ENCODE measurements at places on chromosomes 12 and 14.

- DNase-seq, result no peak
These were observed 3.4 kb downstream of the ASCL1 start for GRCh38 chr12:102960766-102961465.

DNA sequence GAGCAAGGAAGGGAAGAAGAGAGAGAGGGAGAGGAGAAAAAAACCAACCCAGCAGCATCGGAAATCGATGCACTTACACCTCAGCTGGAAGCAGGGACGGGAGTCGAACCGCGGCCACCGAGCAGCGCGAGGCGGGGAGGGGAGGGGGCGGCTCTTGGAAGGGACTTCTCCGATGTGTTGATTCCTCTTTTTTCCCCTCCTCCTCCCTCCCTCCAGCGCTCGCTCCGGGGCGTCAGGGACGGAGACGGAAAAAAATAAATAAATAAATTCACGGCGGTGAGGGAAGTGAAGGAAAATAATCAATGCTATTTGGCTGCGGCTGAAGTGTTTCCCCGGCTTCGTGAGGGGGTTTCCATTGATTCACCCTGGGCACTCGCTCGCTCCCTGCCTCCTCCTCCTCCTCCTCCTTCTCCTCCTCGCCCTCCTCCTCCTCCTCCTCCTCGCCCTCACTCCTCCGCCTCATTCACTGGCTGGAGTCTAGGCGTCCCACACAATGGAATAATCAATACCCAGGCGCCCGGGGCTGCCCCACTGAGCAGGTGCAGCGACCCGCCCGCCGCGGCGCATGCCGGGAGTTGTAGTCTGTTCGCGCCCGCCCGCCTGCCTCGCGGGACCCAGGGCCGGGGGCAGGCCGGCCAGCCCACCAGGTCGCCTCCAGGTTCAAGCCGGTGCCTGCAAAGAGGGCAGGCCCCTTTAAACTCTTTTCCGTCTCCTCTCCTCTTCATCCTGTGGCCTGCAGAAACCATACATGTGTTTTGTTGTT lies at the start of gene ZFHX2:
Gene ZFHX2 (minus strand): TSS at position 500 of the 763 bp plus-strand sequence. CDS start 16,440 bp downstream, outside the sequence.
- peak; percentile 19 for DNase-seq

DNA sequence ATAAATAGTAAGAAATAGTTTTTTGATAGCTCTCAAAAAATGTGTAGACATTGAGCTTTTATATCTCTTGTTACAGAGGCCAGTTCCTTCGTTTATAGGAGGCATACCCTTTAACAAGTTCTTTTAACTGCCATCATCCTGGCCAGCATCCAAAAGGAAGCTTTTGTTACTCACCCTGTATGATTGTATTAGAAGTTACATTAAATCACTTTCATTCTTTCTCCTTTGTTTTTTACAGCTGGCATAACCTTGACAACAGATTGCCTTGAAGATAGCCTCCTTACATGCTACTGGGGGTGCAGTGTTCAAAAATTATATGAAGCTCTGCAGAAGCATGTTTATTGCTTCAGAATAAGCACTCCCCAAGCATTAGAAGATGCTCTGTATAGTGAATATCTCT lies 20.1 kb downstream of the CGRRF1 start:
- DNase-seq, result no peak

DNA sequence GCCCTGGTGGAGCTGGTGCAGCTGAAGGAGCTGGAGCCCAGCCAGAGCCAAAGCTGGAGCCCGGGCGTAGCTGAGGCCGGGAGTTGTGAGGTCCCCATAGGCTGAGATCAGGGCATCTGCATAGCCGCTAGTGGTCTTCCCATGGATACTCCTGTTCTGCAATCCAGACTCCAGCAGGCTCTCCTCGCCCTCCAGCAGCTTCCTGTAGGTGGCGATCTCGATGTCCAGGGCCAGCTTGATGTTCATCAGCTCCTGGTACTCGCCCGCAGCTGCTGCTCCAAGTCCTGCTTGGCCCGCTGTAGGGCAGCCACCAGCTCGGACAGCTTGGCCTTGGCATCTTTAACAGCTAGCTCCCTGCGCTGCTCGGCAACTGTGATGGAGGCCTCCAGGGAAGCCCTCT lies 966.1 kb downstream of the FSCB start:
- DNase-seq, result no peak

- no peak for DNase-seq
These were observed 92.2 kb downstream of the PTPRR start for GRCh38 chr12:70828351-70828750.

DNA sequence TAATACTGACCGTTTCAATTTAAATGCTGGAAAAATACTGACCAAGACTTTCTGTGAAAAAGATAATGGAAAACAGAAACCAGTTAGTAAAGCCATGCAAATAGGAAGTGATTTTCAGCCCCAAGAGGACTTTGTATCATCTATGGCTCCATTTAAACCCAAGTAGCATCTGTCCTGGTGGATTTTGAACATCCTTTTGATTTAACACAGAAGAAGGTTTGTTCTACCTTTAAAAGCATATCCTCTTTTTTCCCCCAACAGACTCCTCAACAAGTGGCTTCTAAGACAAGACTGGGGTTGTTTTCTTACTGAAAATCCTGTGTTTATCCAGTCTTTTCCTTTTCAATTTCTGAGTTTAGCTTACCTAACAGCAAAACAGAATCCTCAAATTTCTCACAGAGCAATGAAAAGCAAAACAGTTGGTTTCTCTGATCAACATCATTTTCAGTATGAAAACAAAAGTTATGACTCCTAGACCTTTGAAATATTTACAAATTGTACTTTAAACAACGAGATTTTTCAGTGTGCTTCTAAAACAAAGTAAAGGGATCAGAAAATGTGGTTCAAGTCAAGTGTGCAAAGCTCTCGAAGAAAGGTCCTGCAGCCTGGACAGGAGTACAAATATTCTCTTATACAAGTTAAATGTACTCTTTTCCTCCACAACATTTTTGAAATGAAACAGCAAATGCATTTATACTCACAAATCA lies 2.9 kb downstream of the PHLDA1 start:
- DNase-seq, result no peak

DNA sequence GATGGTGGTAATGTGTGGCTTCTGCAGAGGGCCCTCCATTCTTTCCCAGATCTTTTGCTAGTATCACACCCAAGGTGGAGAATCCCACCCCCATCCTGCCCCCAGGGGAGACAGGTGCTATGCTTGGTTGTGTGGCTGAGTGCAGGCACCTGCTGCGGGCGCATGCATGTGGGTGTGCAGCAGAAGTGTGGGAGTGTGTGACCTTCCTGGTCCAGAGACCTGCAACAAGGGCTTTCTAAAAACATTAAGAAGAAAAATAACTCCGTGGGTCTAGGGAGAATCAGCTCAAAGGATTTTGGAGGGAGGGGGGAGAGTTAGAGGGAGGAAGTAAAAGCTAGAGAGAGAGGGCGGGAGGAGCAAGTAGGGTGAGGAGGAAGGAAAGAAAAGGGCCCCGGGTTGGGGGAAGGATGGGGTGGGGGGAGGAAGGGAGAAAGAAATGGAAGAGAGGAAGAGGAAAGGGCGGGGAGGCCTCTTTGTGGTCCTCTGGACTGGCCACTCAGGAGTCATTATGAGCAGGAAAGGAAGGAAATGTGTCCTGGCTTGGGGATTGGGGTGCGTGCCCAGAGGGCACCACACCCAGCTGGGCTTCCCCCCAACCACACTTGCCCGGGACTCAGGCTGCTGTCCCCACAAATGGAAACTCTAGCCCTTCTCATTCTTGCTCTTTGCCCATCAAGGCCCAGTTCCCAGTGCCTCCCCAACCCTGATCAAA lies 3.1 kb upstream of the FIGNL2 start:
- DNase-seq, result no peak

DNA sequence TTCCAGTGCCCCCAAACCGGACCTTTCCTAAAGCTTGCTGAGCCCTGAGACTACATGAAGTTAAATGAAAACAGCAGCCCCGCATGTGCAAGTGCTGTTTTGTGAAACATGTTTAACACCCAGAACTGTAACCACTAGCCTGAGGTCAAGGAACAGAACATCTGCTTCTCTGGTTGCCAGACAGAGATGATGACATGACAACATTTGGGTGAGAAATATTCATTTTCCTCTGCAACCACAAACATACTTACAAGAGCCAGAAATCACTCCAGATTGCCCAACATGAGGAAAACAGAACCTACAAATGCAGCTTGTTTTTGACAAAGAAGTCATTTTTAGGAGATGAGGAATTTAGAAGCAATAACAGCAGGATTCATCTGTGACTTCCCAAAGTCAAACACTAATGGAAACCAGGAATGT lies 110.4 kb downstream of the BCAT1 start:
- no peak for DNase-seq

DNA sequence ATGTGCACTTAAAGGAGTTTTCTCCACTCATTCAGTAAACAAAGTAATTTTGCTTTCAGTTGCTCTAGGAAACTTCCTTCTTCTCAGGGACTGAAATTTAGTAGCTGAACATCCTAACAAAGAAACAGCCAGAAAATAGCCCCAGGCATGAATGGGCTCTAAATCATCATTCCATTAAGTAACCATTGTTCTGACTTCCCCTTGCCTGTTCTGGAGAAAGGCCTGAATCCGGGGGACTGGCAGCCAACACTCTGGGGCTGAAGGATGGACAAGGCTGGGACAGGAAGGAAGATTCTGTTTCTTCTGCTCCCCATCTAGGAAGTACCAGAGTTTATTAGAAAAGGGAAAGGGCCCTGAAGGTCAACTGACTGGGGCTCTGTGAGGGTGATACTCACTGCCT lies 104.5 kb downstream of the ESRRB start:
- DNase-seq, result no peak

DNA sequence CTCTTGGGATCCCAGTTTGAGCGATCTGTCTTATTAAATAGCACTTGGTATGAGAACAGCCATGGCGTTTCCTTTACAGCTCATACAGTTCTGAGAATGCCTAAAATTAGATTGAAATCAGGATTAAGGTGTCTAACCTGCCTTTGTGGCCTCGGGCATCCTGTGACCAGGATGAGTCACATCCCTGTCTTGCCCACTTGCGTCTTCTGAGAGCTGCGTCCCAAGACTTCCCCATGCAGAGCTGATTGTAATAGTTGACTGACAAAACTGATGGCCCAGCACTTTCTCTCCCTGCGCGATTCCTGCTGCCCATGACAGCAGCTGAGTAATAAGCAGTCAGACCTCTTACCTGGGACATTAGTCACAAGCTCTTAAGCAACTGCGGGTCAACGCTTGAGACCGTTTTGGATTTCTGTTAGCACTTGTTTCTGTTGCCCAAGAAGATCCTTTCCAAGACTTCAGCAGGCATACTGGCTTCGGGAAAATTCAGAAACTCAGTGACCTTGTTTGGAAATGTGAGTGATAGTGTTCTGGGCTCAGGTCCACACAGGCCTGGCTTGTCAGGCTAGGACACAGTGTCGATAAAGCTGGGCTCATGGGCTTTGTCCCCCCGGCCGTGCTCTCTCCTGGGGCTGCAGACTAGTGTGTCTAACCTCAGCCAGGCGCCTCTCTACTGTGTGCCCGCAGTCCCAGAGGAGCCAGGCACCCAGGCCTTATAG lies 169.9 kb upstream of the HIF1A start:
- DNase-seq, result peak; percentile 99

GRCh38 chr14:51668870-51669269 lies 17.2 kb downstream of the FRMD6 start:
- no peak for DNase-seq

GRCh38 chr12:88590851-88591250 lies 10.6 kb upstream of the KITLG start:
- DNase-seq, result no peak

GRCh38 chr12:66803930-66804329 lies 125.1 kb upstream of the GRIP1 start:
- DNase-seq, result no peak

GRCh38 chr14:105173145-105173544 lies 4.6 kb upstream of the JAG2 start:
- no peak for DNase-seq
